ENCODE measurements at places on chromosomes 13 and 19. TPM values are rescaled to one million over a fixed set of nuclear protein-coding genes. Genes with fewer than 3 reads are reported as not detected.
A peak's percentile ranks its signal among the peaks of the same experiment; 100 is the strongest.

C13orf42 gene
- not detected for polyA plus RNA-seq

VAV1 gene
- not detected for polyA plus RNA-seq

CLIP3 gene
- polyA plus RNA-seq, result 14.7 TPM

ZNF723 gene
- polyA plus RNA-seq, result not detected

OR7G3 gene
- not detected for polyA plus RNA-seq

CYP4F11 gene
- not detected for polyA plus RNA-seq

DNM2 gene
- polyA plus RNA-seq, result 64.2 TPM

ZNF302 gene
- 20.9 TPM for polyA plus RNA-seq

ZNF841 gene
- 6.7 TPM for polyA plus RNA-seq

NTF4 gene
- 0.10 TPM for polyA plus RNA-seq

IGSF23 gene
- polyA plus RNA-seq, result 0.51 TPM

C2CD4C gene
- 0.07 TPM for polyA plus RNA-seq

DNA sequence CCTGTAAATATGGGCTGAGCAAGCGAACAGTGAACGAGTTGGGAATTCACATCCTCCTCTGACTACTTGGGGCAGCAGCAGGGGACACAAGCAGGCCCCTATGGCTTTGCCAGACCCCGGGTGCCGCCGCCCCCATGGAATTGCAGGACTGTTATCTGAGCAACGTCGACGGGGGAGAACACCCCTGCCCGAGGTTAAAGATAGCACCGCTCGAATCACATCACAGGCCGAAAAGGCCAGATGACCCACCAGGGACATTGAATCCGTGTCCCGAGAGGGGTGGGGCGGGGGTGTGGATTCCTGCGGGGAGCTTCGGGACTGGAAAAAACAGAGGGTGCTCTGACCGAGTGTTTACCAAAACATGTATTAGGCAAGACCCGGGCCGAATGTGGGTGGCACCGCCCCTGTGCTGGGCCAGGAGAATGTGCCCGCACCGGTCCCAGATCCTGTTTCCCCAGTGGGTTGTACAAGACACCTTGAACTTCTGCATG lies 9.1 kb downstream of the FEM1A start:
- no peak for DNase-seq

GRCh38 chr19:34961775-34962686 lies 2.0 kb downstream of the ZNF792 start:
- no peak for DNase-seq

GRCh38 chr13:34000955-34001354 lies 183.0 kb downstream of the RFC3 start:
- no peak for DNase-seq

- no peak for DNase-seq
Observed at GRCh38 chr19:20669263-20669662, 7.9 kb upstream of the ZNF626 start.

- no peak for DNase-seq
Observed at GRCh38 chr13:99191900-99192399, 8.7 kb upstream of the UBAC2 start.

DNA sequence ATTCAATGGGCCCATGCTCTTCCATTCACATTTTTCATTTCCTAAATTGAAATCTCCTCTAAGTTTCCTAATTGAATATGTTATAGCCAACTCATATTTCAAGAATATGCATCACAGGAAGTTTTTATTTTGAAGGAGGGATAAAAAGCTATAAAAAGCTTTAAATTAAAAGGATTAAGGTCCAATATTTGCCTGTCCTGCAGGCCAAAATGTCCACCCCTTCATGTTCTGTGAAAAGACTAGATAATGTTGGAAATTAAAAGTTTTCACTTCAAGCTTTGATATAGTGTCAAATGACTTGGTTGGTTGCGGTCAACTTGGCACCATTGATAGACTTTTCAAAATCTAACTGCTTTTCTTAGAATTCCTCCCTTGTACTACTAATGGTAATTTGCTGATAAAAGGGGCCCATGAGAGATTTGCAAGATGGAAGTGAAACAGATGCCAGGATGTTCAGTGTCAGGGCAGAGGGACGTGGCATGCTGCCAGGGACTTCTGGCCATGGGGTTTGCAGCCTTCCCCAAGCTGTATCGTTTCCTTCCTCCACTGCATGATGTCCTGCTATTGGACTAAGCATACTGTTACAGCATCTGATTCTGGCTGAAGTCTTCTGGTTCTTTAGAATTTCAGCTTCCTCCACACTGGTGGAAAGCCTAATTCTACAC lies 547.3 kb upstream of the MIR17HG start:
- DNase-seq, result no peak

GRCh38 chr13:97751477-97751876 lies 202.0 kb upstream of the IPO5 start:
- DNase-seq, result no peak

- no peak for DNase-seq
Observed at GRCh38 chr19:29056535-29056934, 156.4 kb downstream of the UQCRFS1 start.

GRCh38 chr13:79749984-79750551 lies 269.1 kb downstream of the NDFIP2 start:
- peak; percentile 94 for DNase-seq

DNA sequence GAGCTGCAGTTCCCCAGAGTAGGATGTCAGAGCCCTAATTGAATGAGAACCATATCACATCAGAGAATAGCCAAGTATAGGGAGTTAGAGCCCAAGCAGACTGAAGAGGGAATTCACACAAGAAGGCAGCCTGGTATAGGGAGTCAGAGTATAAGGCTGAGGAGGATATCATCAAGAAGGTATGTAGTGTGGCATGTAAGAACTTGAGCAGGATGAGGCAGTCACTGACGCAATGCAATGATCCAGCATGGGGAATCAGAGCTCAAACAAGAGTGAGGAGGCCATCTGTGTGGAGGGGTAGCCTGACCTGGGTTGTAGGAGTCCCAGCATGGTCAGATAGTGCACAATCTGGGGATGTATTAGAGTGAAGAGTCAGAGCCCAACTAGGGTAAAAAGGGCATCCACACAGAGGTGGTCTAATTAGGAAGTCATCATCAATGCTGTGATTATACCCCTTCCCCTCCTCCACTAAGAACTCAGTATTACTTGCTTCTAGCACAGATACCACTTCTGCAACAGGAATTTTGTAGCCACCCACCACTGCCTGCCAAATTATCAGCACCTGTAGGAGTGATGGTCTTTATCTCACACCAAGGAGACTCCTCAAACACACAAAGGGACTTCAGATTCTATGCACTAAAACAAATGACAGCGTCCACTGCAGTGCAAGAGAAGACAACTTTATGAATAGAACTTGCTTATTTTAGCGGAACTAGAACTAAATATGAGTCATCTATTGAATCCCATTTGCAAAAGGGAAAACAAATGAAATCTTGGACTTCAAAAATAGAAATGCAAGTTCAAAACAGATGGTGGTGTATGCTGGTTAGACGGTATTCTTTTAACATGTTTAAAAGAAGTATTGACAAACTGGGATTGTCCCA lies 107.2 kb downstream of the FNDC3A start:
- DNase-seq, result no peak

GRCh38 chr13:83907196-83907989 lies 25.1 kb upstream of the SLITRK1 start:
- DNase-seq, result no peak

DNA sequence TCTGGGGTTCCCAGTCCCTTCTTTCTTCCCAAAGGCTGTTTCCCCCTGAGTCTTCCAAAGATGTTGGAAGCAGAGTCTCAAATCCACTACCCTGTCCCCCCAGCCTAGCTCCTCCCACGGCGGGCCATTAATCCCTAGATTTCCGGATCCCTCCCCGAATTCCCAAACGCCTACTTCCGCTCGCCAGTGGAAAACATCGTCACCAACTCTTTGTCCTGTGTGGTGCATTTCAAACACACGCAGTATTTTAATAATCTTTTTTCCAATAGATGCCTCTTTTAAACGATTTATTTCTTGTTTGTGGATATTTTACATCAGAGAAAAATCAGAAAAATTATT lies 610 bp downstream of the ZNF791 start:
- DNase-seq, result peak; percentile 9

DNA sequence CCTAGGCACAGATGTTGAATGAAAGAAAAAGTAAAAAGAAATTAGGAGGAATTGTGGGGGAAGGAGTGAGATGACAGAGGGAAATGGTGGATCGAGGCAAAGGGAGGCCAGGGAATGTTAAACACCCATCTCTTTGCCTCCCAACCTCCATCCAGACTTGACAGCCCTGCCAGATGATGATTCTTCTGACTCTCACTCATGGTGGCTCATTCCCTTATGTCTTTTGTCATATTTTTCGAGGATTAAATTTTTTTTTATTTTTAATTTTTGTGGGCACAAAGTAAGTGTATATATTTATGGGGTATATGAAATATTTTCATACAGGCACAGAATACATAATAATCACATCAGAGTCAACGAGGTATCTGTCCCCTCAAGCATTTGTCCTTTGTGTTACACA lies 42.8 kb downstream of the ADGRE1 start:
- DNase-seq, result no peak

DNA sequence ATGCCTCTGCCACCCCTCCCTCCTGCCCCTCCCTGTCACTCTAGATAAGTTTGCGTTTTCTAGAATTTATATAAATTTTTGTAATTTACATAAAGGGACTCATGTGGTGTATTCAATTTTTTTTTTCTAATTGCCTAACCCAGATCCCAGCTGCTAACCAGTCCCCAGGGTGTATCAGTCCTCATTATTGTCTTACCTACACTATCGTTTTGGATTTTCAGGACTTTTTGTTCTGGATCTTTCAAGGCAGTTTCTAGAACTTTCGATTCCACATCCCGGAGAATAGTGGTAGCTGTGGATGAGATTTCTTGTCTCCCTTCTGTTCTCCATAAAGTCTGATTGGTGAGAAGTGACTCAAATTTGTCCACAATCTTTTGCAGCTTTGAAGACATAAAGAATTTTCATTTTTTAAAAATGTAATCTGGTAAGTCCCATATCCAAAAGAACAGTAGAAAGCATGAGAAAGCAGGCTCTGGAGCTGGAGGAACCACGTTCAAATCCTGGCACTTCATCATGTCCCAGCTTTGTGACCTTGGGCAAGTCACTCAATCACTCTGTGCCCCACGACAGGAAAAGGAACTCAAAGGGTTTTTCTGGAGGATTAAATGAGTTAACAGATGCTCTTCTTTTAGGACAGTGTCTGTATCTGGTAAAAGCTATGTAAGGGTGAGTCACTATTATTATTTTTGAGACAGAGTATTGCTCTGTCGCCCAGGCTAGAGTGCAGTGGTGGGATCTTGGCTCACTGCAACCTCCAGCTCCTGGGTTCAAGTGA lies 19.7 kb downstream of the ADGRE3 start:
- DNase-seq, result no peak

GRCh38 chr13:85379433-85379832 lies 419.8 kb downstream of the SLITRK6 start:
- DNase-seq, result no peak

DNA sequence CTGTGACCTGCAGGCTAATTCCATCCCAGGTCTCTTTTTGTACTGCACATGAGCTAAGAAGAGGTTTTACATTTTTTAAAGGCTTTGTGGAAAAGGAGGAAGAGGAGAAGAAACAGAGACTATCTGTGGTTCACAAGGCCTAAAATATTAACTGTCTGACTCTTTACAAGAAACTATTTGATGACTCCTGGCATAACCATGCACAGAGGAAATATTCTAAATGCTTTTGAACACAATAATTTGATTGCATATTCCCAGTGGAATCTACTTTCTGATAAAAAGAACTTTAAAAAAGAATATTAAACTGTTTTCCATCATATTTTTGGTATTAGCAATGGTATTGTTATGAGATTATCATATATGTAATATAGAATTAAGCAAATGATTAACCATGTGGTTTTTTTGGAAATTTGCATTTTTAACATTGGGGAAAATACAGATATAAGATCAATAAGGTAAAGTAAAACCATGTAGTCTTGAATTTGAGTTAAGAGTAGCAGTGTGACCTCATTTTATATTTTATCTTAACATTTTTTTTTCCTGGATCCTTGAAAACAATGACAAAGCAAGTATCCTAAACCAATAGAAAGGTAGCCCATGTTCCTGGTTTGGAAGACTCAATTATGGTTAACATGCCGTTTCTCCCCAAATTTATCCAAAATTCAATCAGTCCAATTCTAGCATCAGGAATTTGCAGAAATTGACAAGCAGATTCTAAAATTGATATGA lies 251.0 kb downstream of the UQCRFS1 start:
- peak; percentile 63 for DNase-seq

- no peak for DNase-seq
Observed at GRCh38 chr19:41882568-41883462, at the start of gene ARHGEF1. Gene ARHGEF1 (plus strand): TSS chr19:41883184. CDS start chr19:41888083, 4,899 bp downstream.

- DNase-seq, result no peak
Observed at GRCh38 chr13:80250213-80250810, 90.6 kb downstream of the SPRY2 start.

DNA sequence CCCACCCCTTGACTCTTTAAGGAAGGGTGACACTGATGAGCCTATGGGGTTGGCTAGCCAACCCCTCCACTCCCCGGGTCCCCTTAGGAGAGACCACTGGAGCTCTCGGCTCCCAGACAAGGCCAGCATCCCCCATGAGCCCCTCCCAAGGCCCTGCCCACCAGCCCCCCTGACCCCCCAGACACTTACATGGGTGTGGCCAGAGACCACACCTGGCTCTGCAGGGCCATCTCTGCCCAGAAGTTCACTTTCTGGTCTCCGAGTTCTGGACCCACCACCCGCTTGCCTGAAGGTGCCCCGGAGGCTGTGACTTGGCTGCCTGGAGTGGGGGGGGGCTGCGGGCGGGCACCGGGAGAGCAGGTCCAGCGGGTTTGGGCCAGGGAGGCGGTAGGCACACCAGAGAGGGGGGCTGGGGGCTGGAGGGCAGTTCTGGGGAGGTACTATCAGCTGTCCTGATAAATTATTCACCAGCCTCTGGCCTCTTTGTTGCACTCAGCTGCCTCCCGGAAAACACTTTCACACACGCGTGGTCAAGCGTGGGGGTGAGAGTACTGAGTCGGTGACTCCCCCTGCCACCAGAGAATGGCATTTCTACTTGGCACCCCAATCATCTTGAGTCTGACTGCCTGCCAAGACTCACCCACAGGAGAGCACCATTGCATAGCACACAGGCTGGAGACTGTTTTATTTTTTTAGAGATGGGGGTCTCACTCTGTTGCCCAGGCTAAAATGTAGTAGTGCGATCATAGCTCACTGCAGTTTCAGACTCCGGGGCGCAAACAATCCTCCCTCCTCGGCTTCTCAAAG lies at the start of gene PALM3:
Gene PALM3 (minus strand): TSS at position 326 of the 807 bp plus-strand sequence. CDS start 96 bp downstream, at position 230.
- no peak for DNase-seq

DNA sequence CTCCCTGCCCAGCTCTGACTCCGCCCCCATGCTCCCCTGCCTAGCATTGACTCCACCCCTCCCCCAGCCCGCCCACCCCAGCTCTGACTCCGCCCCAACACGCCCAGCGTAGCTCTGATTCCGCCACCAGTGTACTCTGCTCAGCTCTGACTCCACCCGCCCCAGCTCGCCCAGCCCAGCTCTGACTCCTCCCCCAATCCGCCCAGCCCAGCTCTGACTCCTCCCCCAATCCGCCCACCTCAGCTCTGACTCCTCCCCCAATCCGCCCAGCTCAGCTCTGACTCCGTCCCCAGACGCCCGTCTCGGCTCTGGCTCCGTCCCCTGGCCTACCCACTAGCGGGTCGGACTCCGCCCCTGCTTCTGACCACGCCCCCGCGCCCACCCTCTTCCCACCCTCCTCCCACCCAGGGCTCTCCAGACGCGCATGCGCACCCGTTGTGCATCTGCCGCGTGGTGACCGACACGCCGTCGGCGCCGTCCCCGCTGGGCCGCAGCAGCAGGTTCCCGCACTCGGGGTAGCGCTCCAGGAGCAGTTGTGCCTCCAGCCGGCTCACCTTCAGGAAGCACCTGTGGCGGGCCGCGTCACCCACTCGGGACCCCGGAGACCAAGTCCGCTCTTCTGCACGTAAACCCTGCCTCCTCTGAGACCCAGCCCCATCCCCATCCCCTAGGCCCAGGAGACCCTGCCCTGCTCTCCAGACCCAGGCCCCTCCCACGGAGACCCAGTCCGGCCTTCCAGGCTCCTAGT lies 10.2 kb downstream of the STAP2 start:
- peak; percentile 59 for DNase-seq
